ENCODE measurements at places on chromosomes 12 and 14.

DNA sequence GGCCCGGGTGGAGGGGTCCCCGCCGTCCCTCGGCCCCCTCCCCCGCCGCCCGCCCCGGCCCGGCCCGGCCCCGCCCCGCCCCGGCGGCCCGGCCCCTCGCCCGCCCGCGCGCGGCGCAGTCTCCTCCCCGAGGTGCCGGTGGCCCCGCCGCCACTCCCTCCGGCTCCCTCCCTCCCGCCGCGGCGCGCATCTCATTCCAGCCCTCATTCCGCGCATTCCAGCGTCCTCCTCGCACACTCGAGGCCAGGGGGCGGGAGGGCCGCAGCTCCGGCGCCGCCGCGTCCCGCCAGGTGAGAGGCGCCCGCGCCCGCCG lies at the start of gene TEAD4:
Gene TEAD4, plus strand, starts transcription at position 206 of the 313 bp plus-strand sequence.
- DNase-seq, result no peak

DNA sequence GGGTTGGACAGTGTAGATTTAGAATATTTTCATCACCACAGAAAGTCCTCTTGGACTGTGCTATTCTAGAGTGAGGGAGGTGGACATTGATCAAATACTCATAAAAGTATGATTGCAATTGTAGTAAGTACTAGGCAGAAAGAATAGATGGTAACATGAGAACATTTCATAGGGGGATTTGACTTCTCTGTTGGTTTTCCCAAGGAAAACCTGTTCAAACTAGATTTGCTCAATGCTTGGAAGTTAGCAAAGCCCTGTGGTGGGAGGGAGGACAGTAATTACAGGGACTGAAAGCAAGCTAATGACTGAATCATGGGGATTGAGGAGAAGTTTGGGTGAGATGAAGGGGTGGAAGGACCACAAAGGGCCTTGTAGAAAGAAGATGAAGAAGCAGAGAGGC lies 24.4 kb upstream of the EID3 start:
- DNase-seq, result no peak

DNA sequence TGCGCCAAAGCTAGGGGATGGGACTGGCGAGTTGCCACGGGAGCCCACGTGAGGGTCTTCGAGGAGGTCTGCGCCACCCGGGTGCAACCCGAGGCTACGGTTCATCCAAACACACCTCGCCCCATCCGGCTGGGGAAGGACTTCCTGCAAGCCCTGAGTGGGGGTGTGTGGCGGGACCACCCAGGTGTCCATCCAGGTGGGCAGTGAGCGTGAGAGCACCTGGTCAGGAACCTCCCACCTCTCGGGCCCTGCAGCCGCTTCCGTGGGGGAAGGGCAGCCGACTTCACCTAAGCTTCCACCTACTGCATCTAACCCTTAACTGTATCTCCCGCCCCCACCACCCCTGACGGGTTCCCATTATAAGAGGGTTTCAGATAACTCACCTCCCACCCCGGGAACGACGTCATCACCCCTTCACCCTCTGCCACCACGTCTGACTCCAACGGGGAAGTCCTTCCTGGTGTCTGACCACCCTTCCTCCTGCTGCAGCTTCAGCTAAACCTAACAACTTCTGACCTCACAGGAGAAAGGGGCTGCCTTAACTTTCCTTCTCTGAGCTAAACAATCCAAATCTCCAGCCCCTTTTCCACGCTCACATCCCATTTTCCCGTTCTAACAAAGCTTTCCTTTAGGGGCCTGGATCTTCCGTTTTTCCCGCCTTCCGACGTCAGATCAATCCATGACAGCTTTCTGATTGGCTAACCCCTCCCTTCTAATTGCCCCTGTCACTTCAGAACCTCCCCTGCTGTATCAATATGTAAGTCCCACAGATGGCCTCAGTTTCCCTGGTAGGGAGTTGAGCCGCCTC lies 27.4 kb upstream of the SMUG1 start:
- no peak for DNase-seq

DNA sequence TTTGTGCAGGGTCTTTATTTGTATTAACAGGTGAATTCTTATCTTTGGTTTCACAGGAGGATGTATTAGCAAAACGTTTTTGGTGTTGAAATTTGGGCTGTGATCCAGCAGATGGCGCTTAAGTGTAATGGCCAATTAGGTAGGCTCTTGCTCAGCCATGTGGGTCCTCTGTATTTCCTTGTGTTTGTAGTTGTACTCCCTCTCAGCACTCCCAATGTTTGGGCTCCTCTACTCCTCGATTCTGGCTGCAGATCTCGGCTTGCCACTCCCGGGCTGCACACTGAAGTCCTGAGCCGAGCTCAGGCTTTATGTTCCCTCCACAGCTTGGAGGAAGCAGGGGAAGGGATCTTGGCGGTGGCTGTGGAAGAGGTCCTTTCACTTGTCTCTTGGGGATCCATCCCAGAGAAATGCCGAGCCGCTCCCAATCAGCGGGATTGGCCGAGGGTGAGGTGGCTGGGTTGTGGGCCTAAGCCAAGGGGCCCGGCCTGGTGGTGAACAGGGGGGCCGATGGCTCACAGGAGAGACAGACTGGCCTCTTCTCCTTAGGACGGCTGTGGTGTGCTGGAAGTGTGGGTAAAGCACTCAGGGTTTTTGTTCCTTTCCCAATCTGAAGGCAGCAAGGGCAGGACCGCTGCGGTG lies 133.7 kb downstream of the AEBP2 start:
- no peak for DNase-seq

GRCh38 chr14:71734885-71735284 lies 197.3 kb upstream of the RGS6 start:
- DNase-seq, result no peak

GRCh38 chr12:93868771-93869170 lies 191.6 kb downstream of the CRADD start:
- DNase-seq, result no peak

- no peak for DNase-seq
These were observed 124.3 kb upstream of the CPSF6 start for GRCh38 chr12:69115099-69115498.

GRCh38 chr12:121905746-121906145 lies 12.6 kb upstream of the CFAP251 start:
- DNase-seq, result no peak

DNA sequence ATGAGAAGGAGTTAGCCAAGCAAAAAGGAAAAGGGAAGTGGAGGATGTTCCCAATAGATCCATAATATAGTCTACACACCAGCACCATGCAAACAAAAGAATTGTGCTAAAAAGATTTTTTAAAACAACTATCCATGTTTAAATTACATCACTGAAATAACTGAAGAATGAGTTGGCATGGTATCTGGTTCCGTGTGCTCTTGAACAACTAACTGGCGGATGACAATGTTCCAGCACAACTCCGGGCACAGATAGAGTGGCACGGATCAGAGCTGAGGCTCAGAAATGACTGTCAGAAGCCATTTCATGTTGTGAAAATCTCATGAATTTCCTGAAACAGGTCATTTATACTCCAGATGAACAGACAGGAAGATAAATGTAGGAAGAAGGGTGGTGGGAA lies 153.1 kb downstream of the HMGA2 start:
- no peak for DNase-seq

DNA sequence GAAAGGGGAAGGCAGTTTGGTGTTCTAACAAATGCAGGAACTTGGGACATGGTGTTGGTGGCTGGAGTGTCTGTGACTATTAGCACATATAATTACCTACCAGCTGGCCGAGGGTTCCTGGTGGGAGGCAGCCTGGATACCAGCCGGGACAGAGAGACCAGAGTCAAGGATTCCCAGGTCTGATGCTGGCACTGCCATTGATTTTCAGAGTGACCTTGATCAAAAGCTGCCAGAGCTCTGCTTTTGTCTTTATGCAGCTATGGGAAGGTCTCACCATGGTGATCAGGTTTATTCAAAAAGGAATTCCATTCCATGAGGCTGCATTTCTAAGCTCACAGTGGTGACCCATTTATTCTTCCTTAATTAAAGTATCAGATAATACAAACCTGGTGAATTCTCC lies 101.0 kb upstream of the PWP1 start:
- no peak for DNase-seq

- DNase-seq, result no peak
These were observed 25.4 kb downstream of the ATG14 start for GRCh38 chr14:55386037-55386808.

DNA sequence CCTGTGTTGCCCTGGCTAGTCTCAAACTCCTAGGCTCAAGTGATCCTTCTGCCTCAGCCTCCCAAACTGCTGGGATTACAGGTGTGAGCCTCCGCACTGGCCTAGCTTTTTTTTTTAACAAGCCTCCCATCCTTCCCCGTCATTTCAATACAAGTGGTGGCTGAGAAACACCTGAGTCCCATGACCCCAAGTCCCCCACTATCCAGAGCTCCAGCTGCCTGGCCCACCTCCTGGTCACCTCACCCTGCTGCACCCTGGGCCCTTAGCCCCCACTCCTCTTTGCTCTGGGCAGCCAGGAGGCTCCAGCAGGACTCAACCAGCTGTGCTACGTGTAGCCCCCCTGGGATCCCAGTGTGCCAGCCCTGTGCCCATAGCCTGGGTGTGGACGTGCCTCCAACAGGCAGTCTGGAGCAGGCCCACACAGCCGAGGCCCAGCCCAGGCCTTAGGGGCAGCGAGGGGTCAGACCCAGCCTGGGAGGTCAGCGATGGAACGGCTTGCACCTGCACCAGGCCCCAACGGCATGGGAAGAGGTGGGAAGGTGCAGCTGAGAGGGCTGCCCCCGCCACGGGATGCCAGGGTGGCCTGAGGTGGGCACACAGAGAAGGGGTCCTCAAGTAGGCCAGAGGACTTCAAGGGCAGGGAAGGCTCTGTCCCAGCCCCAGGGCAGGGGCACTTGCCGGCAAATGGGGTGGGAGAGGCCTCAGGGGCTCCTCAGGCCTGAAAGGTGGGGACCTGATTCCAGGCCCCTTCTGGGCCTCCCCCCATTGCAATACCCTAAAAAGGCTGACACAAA lies 6.5 kb downstream of the AHNAK2 start:
- DNase-seq, result no peak

DNA sequence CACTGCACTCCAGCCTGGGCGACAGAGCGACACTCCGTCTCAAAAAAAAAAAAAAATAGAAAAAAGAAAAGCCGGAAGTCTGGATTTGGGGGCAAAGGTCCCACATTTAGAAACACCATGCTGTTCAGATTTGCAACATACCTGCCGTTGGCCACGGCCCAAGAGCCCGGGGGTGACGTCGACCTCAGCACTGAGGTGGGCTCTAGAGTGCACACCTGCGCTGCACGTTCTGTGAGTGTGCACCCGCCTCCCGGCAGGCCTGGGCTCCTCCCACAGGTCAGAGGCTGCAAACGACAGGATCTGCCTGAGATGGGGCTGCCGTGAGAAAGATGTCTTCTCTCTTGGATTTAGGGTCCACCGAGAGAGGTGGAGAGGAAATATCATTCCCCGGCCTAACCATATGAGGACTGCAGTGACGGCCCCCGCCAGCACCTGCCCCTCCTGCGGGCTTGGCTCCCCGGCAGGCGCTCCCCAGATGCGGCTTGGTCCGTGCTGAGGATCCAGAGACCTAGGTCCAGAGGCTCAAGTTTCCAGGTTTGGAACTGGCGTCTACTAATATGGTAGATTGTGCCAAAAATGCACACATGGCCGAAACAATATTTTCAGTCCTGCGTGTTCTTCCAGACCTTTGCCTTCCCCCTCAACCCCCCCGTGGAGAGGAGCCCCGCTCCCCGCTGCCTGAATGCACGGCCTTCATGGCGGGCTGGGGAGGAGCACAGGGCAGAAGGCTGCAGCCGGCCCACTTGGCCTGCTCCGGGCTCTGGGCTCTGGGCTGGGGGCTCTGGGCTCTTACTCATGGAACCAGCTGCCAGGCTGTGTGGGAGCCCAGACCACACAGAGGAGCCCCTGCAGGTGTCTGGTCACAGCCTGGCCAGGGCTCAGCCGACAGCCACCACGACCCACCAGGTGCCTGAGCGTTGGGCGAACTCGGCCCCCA lies 58.8 kb upstream of the FBRSL1 start:
- DNase-seq, result no peak

DNA sequence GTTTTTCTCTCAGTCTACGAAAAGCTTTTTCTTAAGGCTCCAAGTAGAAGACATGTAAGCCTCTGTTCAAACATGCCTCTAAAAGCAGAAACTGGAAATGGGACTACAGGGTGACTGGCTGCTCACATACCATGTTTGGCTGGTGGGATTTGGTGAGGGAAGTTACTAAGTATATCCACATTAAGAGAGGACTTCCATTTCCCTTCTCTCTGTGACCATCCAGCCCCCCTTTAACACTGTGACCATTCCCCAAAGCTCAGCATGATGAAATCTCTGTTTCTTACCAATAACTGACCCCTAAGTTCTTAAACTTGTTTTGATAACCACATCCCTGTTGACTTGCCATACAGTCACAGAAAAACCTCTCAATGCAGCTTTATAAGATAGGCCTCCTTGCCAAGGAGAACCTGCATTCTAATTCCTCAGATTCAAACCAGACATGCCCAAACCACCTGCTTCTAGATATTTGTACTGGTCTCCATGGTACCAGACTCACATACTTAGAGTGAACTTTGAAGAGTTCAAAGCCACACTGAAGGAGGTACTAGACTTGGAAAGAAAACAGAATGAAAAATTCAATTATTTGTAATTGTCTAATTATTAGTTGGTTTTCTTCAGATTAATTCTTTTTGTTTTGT lies 102.2 kb downstream of the VEZT start:
- no peak for DNase-seq

DNA sequence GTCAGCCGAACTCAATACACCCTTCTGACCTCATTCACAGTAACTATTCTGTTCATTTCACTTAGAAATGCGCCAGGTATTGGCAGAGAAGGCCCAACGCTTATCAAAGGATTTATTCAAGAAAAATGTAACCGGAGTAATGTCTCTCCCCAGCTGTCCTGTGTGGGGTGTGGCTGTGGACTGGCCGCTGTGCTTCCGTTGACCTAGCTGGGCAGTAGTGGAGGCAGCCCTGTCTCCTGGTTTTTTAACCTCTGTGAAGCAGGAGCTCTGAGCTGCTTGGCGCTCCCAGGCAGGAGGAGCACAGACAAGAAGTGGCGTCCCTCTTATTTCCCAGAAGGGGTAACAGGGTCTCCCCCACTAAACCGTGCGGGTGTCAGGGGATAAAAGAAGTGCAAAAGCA lies 85.2 kb downstream of the ESR2 start:
- no peak for DNase-seq

DNA sequence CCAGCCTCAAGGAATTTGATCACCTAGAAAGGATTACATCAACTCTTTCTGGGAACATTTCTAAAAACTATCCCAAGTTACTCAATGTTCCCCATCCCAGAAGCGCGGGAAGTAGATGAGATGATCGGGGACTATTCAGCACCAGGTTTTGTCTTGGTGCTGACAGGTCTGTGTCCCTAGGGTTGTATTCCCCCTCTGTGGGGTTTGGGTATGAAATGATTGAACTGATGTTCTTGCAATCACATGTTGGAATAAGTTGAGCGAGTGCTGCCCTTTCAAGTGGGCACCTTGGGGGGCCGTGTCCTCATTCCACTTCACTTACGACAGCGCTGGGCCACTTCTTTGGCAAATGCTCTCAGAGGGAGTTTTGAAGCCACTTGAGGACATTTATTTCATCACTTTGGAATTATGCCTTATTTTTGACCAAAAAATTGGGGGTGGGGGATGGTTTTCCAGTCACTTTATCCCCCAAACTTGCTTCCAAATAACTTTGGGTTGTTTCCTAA lies 69.8 kb downstream of the RFX4 start:
- DNase-seq, result no peak

GRCh38 chr12:58566599-58566998 lies 353.7 kb downstream of the LRIG3 start:
- no peak for DNase-seq
